ENCODE measurements at places on chromosomes 5 and 9. TPM values are rescaled to one million over a fixed set of nuclear protein-coding genes. Genes with fewer than 3 reads are reported as not detected.

DNA sequence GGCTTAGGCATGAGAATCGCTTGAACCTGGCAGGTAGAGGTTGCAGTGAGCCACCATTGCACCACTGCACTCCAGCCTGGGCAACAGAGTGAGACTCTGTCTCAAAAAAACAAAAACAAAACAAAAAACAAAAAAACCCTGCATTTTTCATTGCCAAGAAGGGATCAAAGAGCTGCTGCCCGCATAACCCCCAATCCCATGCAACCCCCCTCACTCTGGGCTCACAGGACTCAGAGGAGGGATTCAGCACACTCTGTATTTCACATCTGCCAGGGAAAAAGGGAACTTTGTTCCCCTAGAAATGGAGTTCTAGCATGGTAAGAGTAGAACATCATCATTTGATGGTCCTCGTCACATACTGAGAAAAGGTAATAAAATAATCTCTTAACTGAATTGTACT is 153.9 kb upstream of the GNA14 start:
- no peak for DNase-seq

GRCh38 chr5:135690466-135690865 is 111.7 kb upstream of the CXCL14 start:
- no peak for DNase-seq

The CBY3 gene
- total RNA-seq, result not detected

The TRPM3 gene
- 0.21 TPM for total RNA-seq

- no peak for DNase-seq
These were observed 51.4 kb downstream of the FAM114A2 start for GRCh38 chr5:153987301-153987700.

Data from mammary epithelial cell (primary cell).